ENCODE measurements at places on chromosomes 16 and 17.

DNA sequence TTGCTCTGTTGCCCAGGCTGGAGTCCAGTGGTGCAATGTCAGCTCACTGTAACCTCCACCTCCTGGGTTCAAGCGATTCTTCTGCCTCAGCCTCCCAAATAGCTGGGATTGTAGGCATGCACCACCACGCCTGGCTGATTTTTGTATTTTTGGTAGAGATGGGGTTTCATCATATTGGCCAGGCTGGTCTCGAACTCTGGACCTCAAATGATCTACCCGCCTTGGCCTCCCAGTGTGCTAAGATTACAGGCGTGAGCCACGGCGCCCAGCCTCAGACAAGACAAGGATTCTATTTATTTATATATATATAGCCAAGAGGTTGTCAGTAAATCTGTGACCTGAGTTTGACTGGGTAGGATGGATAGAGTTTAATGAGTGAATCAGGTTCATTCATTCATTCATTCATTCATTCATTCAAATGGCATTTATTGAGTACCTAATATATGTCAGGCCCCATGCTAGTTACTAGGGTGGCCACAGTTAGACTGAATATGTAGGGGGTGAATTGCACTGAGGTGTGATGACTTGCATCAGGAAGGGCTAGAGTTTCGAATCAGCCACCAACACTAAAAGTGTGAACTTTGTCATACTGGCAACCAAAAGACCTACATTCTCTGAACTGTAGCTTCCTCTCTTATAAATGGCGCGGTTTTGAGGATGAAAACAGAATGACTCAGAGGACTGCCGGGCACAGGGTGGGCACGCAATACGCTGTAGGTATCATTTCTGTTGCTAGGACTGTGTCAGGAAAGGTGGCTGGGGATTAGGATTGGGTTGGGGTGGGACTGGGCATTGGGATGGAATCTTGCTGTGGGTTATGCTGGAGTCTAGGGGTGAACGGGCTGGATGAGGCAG lies 37.8 kb downstream of the ITGAE start:
- DNase-seq = peak; percentile 53

DNA sequence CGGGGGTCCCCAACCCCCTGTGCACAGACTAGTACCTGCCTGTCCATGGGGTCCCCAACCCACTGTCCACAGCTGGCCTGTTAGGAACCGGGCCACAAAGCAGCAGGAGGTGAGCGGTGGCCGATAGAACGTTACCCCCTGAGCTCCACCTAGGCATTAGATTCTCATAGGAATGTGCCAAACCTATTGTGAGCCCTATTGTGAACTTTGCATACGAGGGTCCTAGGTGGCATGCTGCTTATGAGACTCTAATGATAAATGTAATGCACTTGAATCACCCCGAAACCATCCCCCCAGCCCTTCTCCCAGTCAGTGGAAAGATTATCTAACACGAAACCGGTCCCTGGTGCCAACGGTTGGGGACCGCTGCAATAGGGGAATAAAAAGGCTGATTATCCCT lies 1.5 kb downstream of the REXO5 start:
- no peak for DNase-seq

DNA sequence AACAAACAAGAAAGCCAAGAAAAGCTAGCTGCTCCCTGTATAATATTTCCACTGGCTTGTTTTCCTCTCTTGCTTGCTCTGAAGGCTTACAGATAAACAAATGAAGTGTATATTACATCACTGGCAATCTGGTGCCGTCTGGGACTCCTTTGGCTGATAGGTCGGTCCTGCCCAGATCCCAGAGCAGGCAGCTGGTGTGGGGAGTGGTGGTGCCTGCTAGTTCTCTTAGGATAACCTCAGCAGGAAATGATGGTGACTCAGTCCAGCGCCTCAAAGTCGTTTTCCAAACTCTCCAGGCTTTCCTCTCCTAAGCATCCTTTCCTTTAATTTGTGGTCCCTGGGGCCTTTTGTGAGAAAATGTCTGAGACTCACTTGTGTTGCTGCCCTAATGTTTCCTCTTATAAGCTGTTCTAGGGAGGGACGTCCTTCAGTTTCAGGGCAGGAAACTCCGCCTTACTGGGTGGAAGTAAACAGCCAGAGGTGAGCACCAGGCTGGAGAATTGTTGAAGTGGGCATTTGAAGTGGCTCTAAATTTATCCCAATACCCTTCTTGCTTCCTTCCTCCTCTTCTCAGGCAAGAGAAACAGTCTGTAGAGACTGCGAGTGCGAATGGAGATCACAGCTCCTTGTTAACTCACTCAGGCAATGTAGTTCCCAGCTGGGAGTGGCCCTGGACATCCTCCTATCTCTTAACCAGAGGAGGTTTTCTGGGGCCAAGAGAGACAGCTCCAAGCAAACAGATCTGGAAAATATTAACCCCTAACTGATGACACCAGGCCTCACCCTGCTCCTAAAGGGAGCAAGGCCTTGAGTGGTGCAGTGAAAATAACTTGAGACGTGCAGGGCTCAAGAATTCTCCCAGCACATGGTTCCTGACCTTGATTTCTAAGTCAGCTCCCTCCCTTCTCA lies 34.9 kb downstream of the CD300LF start:
- DNase-seq = no peak

- DNase-seq = no peak
These were observed 76.7 kb downstream of the CEP112 start for GRCh38 chr17:66115246-66115645.

GRCh38 chr16:71384073-71384724 lies 25.7 kb downstream of the CALB2 start:
- DNase-seq = no peak

DNA sequence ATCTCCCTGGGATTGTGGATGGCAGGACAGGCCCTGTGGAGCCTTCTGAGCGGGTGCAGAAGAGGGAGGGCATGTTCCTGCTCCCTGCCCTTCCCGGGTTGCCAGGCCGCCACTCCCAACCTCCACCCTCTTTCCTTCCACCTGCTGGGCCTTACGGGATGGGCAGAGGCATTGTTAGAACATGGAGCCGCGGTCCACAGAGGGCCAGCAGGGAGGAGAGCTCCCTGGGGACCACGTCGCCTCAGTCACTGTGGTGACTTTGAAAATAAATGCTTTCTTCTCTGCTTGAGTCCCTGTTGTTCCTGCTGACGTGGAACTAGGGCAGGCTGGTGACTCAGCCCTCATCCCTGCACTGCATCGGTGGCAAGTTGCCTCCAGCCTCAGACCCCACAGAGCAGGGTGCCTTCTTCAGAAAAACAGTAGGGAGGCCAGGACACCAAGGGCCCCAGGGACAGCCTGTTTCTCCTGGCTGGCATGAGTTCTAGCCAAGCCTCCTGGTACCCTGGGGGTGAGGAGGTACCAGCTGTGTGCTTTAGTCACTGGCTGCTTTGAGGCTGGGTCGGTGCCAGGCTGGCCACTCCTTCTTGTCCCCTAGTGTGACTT lies 224.9 kb downstream of the SEC14L1 start:
- DNase-seq = no peak

GRCh38 chr16:19785512-19786130 lies 67.5 kb downstream of the IQCK start:
- DNase-seq = no peak

DNA sequence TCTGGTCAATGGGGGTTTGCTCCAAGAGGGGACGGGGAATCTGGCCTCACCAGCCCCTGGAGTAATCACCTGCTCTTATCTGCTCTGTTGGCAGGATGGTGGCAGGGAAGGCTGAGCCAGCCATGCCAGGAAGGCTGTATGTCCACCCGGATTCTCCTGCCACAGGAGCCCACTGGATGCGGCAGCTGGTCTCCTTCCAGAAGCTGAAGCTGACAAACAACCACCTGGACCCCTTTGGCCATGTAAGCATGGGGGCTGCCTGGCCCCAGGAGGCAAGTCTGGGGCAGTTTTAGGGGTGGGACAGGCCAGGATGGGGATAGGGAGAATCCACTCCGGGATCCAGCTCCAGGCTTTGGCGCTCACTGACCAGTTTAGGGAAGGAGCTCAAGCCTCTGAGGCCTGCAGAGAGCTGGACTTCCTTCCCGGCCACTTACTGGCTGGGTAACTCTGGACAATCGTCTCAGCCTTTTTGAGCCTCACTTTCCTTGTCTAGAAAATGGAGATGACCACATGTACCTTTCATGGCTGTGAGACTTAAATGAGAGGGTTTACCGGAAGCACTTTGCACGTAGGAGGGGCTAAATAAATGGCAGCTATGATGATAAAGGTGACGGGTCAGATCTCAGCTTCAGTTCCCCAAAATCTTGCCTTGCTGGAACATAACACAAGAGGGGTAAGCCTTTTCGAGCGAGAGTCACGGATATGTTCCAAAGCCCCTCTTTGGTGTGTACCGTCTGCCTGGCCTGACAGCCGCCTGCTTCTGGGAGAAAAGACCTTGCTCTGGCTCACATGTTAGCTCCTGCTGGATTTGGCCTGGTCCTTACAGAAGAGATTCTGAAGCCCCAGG lies 15.4 kb downstream of the TBX4 start:
- peak; percentile 15 for DNase-seq

DNA sequence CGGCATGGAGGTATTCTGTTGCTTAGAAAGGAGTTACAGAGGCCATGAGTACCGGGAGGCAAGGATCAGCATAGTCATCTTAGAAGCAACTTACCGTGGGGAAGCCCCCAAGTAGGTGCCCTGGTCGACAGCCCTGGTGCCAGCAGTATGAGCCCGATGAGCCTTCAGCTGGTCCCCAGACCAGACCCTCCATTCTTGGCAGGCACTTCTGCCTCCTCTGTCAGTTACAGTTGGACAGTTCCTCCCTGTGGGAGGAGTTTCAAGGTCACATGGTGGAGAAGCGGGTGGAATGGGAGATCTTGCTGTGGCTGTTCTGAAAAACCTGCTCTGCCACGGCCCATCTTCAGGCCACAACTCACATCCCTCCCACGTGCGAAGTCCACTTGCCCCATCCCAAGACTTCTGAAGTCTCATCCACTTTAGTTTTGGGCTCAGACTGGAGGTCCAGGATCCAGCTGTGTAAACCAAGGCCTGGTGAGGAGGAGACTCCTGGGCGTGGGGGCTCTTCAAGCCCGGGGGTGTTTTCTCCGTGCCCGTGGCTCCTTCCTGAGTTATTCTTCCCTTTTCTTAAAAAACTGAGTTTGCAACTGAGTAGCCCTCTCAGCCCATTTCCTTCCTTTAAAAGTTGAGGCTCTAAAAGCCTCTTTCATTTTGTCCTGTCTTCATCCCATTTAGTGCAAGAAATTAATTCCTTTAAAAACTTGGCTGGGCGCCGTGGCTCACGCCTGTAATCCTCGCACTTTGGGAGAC lies 133.5 kb downstream of the SEC14L1 start:
- DNase-seq = no peak

- no peak for DNase-seq
These were observed 6.3 kb downstream of the HSBP1 start for GRCh38 chr16:83813823-83814658.

- no peak for DNase-seq
These were observed 6.3 kb upstream of the TENT4B start for GRCh38 chr16:50146479-50147435.

DNA sequence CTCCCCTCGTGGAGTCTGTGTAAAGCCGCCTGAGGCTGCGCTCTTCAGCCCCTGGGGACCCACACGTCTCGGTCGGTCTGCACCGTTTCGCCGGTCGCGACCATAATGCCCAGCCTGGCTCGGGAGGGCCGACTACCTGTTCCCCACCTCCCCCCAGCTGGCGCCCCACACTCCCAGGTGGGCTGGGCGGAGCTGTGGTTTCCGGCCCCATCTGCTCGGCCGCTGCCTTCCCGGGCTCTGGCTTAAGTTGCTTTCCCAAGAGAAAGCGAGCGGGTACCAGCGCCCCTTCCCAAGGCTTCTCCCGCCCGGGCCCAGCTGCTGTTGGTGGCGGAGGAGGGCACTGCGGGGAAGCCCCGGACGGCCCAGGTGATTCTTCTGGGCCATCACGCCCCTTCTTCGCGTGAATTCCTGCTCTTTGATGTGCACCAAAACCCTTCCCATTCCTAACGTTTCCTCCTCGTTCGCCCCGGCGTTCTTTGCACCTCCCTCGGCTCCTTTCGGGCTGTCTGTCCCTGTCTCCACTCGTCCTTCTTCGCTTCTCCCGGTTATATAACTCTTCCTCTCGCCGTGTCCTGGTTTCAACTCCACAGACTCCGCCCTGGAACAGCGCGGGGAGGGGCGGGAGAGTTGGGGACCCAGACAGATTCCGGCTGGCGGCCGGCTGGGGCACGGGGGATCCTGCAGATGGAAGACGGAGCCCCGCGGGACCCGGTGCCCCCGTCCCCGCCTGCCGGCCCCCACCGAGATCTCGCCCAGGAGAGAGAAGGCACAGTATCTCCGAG lies 2.0 kb downstream of the KDM6B start:
- DNase-seq = no peak

All from CD4-positive, alpha-beta T cell treated with Interleukin-15 for 1 hour (primary cell).